ENCODE measurements at places on chromosomes 5 and 9. TPM values are rescaled to one million over a fixed set of nuclear protein-coding genes. Genes with fewer than 3 reads are reported as not detected.

GRCh38 chr5:6611334-6612256 is 21.2 kb downstream of the NSUN2 start:
- H3K27ac ChIP-seq = no peak overlapping the region
- no peaks in the 10 kb centered on the region for H3K27me3 ChIP-seq
- DNase-seq = no peak
- H3K4me1 ChIP-seq = peaks cover 15% of the 10 kb centered on the region
- H3K36me3 ChIP-seq = peaks cover 76% of the 10 kb centered on the region
- no peak overlapping the region for H3K4me3 ChIP-seq

GRCh38 chr9:16884373-16884772 is 13.9 kb upstream of the BNC2 start:
- no peaks in the 10 kb centered on the region for H3K27me3 ChIP-seq
- H3K36me3 ChIP-seq = no peaks in the 10 kb centered on the region
- DNase-seq = no peak
- no peak overlapping the region for H3K27ac ChIP-seq
- peaks cover 3% of the 10 kb centered on the region for H3K4me1 ChIP-seq

GRCh38 chr5:76371960-76372322 is 31.1 kb upstream of the IQGAP2 start:
- no peak overlapping the region for H3K4me3 ChIP-seq
- DNase-seq = no peak
- H3K27me3 ChIP-seq = no peaks in the 10 kb centered on the region
- peaks cover 27% of the 10 kb centered on the region for H3K4me1 ChIP-seq
- no peak overlapping the region for H3K27ac ChIP-seq

GRCh38 chr5:138349852-138350562 is 2.5 kb upstream of the KDM3B start:
- peaks cover 30% of the 10 kb centered on the region for H3K4me1 ChIP-seq
- H3K36me3 ChIP-seq = peaks cover 38% of the 10 kb centered on the region
- no peak overlapping the region for H3K27ac ChIP-seq
- DNase-seq = no peak
- no peak overlapping the region for H3K4me3 ChIP-seq
- H3K27me3 ChIP-seq = no peaks in the 10 kb centered on the region

PCDHA1 gene
- total RNA-seq = not detected
